ENCODE measurements at places on chromosomes 13 and 19.
A peak's percentile ranks its signal among the peaks of the same experiment; 100 is the strongest.

GRCh38 chr19:2648528-2648937 is 54.0 kb downstream of the GNG7 start:
- peak; percentile 58 for DNase-seq

DNA sequence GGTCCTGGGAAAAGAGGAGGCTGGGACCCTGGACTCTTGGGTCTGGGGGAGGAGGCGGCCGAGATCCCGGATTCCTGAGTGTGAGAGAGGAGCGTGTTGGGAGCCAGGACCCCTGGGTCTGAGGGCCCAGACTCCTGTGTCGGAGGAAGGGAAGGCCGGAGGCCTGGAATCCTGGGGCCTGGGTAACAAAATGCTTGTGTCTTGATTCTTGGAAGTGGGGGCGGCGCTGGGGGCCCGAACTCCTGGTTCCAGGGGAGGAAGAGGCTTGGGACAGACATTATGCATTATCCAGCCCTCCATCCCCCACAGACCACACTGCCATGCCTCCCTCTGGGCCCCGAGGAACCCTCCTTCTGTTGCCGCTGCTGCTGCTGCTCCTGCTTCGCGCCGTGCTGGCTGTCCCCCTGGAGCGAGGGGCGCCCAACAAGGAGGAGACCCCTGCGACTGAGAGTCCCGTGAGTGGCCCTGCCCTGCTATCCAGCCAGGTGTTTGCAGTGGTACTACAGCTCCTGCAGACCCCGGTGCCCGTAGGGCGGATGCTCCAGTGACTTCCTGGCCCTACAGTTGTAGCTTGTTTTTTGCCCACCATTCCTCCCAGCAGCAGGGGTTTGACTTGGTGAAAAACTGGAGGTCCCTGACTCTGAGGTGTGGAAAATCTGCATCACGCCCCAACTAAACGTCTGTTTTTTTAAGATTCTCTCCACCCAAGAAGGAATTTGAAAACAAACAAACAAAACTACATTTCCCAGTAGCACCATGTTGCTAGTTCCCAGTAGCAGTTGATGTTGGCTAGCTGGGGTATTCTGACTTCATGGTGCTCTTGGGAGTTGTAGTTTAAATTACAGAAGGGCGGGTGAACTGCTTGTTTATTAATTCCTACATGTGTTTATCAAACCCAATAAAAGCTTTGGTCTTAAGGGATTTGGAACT is 630 bp downstream of the NUCB1 start:
- DNase-seq, result no peak

GRCh38 chr13:32041429-32041828 is 9.9 kb downstream of the FRY start:
- DNase-seq, result no peak

- no peak for DNase-seq
Observed at GRCh38 chr19:16301999-16302694, 22.5 kb upstream of the KLF2 start.

- no peak for DNase-seq
Observed at GRCh38 chr19:38743394-38744297, 628 bp downstream of the CAPN12 start.

GRCh38 chr19:6070207-6070681 is 40.1 kb downstream of the RFX2 start:
- no peak for DNase-seq

DNA sequence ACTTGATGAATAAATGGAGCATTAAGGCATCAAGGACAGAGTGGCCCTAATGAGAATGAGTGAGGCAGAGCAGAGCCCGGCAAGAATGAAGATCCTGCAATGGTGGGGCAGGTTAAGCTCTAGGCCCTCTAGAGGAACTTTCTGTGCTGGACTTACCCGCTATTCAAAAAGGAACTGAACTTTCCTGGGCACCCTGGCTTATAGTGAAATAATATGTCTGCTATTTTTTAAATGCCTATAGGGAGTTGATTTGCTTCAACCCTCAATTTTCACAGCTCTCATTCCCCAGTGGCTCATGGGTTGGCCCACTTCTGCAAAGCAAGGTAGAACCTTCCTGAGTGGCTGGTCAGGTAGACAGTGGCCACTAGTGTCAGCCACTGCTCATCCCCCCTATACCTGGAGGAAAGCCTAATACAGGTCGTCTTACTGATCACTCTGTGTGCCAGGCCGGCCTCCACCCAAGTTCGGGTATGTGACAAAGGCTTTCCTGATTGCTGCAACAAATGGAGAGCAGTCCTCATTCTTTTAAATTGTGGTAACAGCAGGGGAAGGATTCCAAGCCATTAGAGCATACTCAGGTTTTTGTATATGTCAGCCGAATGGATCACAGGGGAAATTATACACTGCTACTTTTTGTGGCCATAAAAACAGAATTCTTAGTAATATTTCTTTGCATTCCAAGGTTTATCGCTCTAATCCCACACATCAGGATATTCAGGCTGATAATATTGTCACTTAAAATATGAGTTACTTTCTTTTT is 103.0 kb downstream of the KL start:
- no peak for DNase-seq

- no peak for DNase-seq
Observed at GRCh38 chr13:95445131-95445530, 107.4 kb upstream of the CLDN10 start.

DNA sequence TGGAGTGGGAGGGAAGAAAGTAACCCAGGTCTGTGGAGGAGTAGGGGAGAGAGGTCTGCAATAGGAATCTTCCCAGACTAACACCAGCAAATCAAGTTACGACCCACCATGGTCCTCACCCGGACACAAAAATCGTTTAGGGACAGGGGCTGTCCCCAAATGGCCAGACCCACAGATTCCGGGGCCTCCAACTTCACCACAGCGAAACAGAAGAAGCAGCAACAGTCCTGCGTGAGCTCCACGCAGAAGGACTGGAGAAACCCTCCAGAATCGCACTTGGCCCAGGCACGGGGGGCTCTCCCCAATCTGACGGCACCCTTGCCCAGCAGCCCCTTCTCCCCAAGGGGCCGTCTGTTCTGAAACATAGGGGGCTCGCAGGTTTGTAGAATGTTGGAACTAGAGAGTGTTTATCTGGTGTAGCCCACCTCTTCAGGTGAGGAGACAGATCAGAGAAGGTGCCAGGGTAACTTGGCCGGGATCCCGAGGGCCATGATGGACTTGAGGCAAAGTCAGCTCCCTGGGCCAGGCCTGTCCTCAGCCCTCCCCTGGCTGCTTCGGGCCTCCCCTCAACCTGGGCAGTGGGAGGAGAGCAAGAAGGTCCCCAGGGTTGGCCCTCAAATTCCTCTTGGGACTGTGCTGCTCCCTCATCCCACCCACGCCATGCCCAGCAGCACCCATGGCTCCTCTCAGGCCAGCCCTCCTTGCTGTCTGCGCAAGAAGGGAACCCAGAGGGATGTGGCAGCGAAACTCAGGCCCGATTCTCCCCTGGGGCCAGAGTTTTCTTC is 82.5 kb upstream of the GPR183 start:
- no peak for DNase-seq

GRCh38 chr13:44140888-44141724 is 232.5 kb upstream of the SERP2 start:
- no peak for DNase-seq

DNA sequence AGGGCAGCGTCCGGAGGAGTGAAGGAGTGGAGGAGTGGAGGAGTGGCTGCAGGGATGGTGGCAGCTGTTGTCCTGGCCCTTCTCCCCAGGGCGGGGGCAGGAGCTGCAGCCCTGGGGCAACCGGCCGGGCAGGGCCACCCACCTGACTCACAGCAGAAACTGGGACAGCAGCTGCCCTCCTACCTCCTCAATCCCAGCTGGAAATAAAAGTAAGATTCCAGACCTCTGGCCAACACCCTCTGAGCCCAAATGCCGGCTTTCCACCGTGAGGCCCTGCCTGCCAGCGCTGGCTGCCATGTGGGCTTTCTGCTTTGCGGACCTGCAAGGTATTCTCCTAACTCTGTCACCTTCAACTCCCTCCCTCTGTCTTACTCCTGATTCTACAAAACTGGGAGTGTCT is 3.3 kb upstream of the CLPP start:
- DNase-seq, result no peak

DNA sequence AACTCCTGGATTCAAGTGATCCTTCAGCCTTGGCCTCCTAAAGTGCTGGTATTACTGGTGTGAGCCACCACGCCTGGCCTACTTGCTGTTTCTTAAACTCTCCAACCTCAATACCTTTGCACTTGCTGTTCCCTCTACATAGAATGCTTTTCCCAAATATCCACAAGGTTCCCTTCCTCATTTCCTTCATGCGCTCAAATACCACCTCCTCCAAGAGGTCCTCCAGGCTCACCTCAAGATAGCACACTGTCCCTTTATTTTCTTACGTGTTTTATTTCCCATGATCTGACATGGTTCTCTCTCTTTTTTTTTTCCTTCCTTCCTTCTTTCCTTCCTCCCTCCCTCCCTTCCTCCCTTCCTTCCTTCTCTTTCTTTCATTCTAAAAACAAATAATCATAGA is 13.5 kb downstream of the RDH8 start:
- DNase-seq, result no peak

GRCh38 chr19:38011426-38011825 is 104.4 kb downstream of the SIPA1L3 start:
- no peak for DNase-seq

DNA sequence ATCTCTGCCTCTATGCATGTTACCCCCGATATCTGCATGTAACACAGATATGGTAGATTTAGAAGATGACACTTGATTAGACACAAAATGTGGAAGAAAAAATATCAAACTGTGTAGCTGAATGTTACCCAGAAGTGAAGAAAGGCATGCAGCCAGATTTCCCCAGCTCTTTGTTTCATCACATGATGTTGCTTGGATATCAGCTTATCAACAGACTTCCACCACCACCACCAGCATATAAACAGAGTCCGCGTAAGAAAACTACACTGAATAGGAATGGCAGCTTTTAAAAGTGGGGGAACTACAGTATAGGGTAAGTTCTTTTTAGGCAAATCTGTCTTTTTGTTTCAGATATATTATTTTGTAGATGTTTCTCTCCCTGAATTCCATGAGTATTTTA is at the start of gene FAM216B:
TSS of gene FAM216B (plus strand) at position 233 of the 400 bp plus-strand sequence. CDS start 2,484 bp downstream, outside the sequence.
- DNase-seq, result no peak

- DNase-seq, result no peak
Observed at GRCh38 chr13:24148414-24149235, 11.9 kb upstream of the SPATA13 start.

- DNase-seq, result no peak
Observed at GRCh38 chr19:5537870-5538269, 29.9 kb downstream of the TINCR start.

GRCh38 chr13:39455521-39456175 is 147.3 kb downstream of the LHFPL6 start:
- no peak for DNase-seq

DNA sequence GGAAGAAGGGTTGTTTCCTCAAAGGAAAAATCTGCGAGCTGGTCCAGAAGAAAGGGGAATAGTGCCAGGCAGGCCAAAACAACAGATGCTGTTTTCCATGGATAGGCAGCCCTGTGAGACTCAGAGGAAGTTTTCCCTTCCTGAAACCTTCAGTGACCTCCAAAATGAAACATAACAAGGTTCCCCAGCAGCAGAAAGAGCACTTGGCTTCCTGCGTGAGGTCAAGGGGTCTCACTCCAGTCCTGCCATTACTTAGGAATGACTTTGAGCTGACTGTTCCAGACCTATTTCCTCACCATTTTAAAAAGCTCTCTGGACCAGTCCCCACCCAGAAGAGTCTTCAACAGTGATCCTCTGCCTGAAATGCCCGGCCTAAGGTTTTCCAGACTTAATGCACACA is 104.6 kb upstream of the IPO5 start:
- DNase-seq, result no peak

DNA sequence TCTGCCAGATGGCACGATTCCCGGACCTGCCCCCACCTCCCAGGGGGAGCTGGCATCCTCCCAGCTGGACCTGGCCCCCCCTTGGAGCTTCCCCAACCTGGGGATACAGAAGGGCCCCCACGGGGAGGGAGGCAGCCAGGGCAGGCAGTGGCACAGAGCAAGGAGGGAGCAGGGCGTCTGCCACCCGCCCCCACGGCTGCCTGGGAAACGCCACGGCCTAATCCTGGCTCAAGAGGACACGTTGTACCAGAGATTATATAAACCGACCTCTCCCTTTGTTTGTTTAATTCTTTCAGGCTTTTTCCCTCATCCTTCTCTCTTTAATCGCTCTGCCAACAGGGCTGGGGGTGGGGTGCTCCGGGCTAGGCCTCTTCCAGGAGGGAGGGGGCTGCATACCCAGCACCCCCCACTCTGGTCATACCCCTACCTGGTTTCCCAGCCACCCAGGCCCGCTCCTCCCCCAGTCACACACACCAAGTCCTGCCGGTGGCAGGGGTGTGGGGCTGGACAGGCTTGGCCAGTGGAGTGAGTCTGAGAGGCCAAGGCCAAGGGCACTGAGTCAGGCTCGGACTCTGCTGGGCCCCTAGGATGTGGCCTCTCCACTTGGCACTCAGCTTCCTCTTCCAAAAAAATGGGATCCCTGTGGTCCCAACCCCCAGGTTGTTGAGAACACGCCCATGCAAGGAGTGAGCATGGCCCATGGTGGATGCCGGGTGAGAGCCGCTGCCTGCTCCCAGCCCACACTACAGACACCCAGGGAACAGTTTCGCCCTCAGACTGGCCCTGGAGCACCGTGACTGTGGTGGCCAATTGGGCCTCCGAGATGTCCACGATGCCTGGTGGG is 29.5 kb upstream of the NFIC start:
- peak; percentile 25 for DNase-seq

DNA sequence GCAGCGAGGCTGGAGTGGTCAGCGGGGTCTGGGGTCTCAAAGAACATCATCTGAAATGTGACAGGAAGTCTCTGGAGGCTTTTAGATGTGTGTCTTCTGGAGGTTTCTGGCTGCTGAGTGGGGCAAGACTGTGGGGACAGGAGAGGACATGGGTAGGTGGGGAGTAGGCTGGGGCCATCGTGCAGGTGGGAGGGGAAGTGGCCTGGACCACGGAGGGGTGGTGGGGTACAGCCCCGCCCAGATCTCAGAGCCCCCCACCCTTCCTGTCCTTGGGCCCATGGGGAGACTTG is 6.2 kb downstream of the AP1M1 start:
- DNase-seq, result no peak

DNA sequence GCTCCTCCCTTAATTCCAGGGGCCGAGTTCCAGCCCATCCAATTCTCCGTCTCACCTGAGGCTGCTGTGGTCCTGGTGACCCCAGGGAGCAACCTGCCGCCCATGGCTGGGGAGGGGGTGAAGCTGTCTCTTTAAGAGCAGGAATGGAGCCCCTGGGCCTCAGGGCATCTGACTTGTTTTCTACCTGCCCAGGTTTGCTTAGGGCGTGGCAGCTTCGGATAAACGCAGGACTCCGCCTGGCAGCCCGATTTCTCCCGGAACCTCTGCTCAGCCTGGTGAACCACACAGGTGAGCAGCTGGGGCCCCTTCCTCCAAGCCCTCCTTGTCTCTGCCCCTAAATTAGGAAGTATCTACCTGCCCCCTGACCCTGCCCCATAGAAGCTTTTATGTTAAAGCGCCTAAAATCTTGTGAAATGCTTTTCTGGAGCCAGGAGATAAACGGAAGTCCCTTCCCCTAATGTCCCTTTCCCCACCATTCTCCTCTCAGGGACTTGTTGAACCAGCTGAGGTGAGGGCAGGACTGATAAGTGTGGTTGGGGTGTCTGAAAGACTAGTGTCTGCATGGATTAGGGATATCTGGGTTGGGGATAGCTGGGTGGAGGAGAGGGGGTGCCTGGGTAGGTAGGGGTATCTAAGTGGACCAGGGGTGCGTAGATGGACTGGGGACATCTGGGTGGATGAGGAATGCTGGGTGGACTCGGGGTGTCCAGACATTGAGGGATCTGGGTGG is 614 bp downstream of the FXYD3 start:
- DNase-seq, result no peak
